Stromal cell of bone marrow (primary cell): ENCODE measurements at places on chromosomes 5 and 9.

GRCh38 chr5:170747851-170748250 is 35.7 kb upstream of the GABRP start:
- DNase-seq: no peak

DNA sequence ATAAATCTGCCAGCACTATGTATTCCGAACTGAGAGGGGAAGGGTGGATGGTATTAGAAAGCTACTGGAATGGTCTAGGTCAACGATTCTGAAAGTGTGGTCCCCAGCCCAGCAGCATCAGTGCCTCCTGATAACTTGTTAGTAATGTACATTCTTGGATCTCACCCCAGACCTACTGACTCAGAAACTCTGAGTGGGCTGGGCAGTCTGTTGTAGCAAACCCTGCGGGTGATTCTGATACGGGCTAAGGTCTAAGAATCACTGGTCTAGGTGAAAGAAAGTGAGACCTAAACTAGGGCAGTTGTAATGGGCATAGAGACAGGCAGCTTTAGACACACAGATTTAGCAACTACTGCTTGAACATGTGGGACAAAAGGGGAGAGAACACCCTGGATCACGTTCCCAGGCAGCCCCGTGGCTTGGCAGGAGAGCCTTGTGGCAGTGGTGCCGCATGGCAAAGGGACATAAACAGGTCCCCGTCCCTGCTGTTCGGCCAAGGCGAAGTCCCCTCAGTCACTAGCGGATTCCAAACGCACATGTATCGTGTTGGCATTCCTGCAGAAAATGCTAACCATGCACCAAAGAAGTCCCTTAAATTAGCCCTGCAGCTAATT is 216.3 kb downstream of the TTLL11 start:
- peak; percentile 64 for DNase-seq

DNA sequence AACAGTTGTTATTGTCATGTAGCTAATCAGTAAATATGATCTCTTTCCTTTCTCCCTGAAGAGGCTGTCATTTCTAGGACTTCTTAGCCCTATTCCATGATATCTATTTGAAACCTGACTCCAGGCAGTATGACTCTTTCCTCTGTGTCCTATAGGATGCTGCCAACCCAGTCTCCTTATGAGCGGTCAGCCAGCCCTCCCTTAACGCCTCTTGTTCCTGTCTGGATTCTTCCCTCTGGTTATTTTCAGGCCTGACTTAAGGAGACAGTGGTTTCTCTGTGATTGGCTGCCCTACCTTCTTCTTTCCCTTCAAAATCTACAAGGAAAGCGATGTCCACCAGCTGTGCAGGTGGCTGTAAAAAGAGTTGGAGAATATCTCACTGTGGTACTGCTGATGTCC is 19.4 kb upstream of the C5orf63 start:
- no peak for DNase-seq

DNA sequence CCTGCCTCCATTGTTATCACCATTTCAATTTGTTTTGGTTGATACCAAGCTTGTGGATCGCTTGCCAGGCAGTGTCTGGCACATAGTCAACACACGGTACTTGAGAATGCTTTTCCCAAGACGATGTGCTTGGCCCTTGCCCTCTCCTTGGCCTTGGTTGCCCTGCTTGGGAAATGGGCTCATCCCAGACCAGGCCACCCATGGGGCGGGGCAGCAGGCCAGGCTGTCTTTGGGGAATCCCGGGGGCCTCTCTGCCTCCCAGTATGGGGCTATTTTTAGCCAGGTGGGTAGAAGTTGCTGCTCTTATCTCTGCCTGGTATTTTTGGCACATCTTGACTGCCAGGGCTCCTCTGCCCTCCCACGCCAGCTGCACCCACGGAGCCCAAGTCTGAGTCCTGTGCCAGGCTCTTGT is 49.9 kb downstream of the LMX1B start:
- no peak for DNase-seq

GRCh38 chr9:10226996-10227395 is 385.8 kb downstream of the PTPRD start:
- DNase-seq: no peak

- no peak for DNase-seq
Observed at GRCh38 chr5:167296661-167297060, 994.8 kb upstream of the WWC1 start.

DNA sequence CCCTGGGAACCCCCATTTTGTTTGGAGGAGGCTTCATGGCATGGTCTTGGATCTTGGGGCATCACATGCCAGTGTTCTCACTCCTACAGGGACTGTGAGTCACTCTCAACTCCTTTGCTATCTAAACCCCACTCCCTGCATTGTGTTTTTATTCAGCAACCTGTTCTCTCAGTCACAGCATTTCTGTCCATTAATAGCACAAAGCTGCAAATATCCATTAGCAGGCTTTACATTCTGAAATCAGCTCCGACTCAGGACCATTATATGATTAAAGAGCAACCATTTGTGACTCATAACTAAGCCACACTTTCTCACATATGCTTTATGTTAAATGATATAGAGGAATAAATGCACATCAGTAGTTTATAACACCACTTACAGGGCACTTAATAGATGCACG is 462.1 kb upstream of the BRINP1 start:
- no peak for DNase-seq

DNA sequence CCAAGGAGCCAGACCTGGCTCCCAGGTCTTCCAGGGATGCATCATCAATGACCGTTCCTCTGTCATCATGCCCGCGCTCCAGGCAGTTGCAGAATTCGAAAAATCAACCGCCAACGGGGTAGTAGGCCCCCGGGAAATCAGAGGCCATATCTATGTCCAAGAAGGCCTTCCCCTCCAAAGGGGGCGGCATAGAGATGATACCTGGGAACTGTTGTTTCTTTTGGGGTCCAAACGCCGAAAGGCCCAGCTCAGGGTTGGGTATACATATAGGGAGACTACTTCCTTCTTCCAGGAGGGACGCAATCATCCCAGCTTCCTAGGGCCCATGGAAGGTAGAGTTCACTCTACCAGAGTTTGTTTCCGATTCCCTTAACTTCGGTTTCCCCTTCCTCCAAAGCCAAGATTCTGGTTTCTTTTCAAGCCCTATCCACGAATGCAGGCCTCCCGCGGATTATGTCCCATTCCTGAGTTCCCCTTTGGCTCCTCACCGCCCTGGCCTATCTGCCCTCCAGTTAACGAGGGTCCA is 754 bp downstream of the DCAF12 start:
- no peak for DNase-seq

DNA sequence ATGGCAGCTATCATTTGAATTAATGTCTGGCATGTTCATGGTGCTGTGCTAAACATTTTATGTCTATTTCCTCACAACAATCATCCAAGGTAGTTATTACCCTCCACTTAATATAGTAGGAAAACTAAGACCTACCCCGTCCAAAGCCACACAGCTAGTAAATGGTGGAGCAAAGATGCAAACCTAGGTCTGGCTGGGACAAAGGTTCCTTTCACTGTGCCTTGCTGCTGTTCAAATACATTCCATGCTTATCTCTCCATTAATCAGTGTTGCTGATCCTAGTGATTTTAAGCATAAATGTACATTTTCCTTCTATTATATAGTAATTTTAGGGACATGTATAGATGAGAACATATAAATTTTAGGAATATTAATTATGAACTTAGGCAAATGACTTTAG is 38.7 kb downstream of the CCDC125 start:
- DNase-seq: no peak

GRCh38 chr9:75896193-75896592 is 5.7 kb downstream of the PCSK5 start:
- DNase-seq: no peak

GRCh38 chr9:120891245-120891883 is 14.4 kb upstream of the PHF19 start:
- no peak for DNase-seq

DNA sequence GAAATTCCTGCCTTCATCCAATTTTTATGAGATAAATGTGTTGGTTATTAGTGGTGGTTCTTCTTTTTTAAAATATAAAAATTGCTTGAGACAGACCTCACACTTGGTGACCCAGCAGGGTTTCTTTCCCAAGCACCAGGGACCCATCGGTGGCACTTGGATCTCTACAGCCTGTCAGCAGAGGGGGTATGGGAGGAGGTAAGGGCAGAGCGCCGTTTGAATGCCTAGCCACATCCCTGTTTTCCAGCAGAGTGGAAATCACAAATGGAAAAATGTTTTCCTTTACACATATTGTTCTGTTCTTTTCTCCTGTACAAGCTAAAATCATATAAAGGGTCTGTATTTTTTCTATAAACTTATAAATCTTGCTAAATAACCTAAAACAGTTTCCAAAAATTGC is 248.0 kb downstream of the NR3C1 start:
- DNase-seq: no peak

GRCh38 chr9:24625097-24625496 is 79.4 kb upstream of the IZUMO3 start:
- no peak for DNase-seq

GRCh38 chr5:75040973-75041372 is 11.4 kb downstream of the GCNT4 start:
- no peak for DNase-seq

DNA sequence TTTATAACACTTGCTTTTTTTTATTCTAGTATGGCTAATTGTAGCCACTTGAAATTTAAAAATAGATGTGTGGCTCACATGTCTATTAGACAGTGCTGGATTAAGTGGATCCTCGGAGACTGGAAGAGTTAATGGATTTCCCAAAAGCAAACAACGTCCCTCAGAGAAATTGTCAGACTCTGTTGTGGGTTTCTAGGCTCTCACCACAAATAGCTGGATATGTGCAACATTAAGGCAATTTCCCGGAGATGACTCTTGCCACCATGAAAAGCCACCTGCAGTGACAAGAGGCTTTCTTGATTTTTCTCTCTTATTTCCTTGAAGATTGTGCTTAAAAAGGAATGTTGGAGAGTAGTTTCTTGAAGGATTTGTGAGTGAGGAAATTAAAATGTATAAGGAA is 43.2 kb downstream of the TMEM167A start:
- DNase-seq: no peak

DNA sequence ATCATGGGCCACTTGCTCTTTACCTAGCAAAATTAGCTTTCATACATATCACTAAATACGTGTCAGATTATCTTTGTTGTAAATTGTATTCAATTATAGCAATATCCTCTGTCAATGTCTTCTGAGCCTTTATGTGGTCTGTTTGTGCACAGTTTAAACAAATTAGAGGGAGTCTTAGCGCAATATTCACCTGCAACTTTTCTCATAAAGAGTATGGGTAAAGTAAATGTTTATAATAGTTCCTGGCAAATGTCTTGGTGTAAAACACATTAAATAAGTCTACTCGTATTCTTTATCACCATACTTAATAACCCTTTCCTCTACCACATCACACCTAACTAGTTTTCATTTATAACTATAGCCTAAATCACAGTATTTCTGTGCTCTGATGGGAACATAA is 169.0 kb downstream of the PCSK1 start:
- DNase-seq: no peak

- DNase-seq: no peak
Observed at GRCh38 chr9:131986576-131986975, 93.1 kb downstream of the MED27 start.

DNA sequence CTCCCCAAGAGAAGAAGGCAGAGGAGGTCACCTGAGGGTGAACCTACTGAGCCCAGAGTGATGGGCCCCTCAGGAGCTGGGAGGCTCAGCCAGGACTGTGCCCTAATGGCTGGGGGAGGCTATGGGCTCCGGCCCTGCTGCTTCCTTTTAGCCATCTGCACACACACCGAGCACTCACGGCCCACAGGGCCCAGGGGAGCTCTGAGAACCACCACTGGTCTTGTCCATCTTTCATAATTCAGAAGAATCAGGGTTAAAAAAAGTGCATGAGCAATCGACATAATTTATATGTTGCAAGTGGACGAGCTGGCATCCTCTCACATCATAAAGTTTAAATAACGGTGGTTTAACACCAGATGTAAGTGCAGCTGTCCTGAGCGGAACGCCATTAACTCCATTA is 162.1 kb downstream of the FSTL4 start:
- no peak for DNase-seq

- DNase-seq: no peak
Observed at GRCh38 chr5:174145821-174146220, 100.3 kb downstream of the NSG2 start.

DNA sequence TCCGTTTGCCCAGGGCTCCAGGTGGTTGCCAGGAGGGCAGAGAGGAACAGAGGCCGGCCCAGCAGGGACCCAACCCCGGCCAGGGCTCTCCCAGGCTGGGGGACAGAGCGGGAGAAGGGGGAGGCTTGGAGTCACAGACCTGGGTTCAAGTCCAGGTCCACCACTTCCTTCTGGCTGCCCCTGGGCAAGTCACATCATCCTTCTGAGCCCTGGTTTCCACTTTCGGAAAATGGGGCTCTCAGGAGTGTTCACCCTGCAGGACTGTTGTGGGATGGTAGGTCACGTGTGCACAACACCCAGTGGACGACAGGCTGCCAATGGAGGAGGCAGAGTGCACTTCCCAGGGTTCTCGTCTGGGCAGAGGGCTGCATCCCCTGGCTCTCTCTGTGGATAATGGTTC is 245.4 kb downstream of the PBX3 start:
- no peak for DNase-seq

GRCh38 chr9:136019041-136019680 is 58.0 kb upstream of the UBAC1 start:
- DNase-seq: no peak

DNA sequence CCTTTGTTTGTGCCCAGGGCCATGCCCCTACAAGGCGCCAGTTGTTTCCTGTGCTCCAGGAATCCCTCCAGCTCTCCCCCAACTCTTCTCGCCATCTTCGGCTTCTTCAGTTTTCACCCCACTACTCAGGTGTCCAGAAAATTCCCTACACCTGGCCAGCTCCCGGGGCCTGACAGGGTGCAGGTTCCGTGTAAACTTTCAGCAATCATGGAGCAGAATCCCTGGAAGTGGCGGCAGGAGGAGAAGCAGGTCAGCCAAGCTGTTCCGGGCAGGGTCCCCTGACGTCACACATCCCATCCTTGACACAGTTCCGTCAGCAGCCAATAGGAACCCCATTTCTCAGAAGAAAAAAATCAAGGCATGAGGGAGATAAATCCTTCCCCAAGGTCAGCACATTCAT is 12.2 kb upstream of the ADGRD2 start:
- DNase-seq: no peak

GRCh38 chr5:157047898-157048297 is 11.0 kb downstream of the HAVCR1 start:
- no peak for DNase-seq

GRCh38 chr5:54320256-54320655 is 9.9 kb upstream of the ARL15 start:
- DNase-seq: no peak

GRCh38 chr9:133731876-133732638 is 6.1 kb downstream of the SARDH start:
- no peak for DNase-seq

GRCh38 chr5:169248996-169249395 is 51.9 kb downstream of the SLIT3 start:
- no peak for DNase-seq

GRCh38 chr9:14308853-14309145 is 5.1 kb downstream of the NFIB start:
- no peak for DNase-seq

DNA sequence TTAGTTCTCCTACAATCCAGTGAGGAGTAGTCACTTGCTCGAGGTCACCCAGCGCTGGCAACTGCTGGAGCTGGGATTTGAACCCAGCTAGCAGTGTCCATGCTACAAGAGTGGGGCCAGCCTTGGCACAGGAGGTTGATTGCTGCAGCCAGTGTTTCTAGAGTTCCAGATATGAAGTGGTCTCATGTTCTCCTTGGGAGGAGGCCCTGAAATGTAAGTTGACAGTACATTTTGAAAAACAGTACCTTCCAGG is 802 bp downstream of the CCDC107 start:
- DNase-seq: no peak
